DND-41 (cell line): ENCODE measurements at places on chromosomes 2 and 18.
A peak's percentile ranks its signal among the peaks of the same experiment; 100 is the strongest.

DNA sequence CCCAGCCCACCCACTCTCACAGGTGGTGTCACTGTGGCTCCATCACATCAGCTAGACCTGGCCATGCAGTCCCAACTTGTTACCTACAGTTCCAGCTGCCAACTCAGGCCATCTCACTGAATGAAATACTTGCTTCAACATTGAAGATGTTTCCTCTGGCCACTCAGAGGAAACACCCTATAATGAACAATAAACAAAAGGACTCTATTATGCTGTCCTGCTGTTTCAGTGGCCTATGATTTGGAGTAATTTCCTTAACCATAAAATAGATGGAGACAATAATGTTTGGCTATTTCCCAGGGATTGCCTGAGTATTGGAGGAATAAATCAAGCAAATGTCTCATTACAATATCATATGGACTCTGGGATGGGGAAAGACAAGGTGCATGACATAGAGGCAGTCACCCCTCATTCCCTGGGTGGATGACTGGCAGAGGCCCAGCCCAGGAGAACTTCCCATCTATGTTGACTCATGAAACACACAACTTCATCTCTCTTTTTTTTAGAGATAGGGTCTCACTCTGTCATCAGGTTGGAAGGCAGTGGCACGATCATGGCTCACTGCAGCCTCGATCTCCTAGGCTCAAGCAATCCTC lies 134.4 kb downstream of the TGIF1 start:
- H3K4me3 ChIP-seq = no peak overlapping the region
- H3K27me3 ChIP-seq = no peaks in the 10 kb centered on the region
- H3K4me1 ChIP-seq = no peaks in the 10 kb centered on the region

- H3K27me3 ChIP-seq = no peaks in the 10 kb centered on the region
- no peak for DNase-seq
- H3K27ac ChIP-seq = no peak overlapping the region
- no peak overlapping the region for H3K4me3 ChIP-seq
These were observed 36.4 kb downstream of the CFAP221 start for GRCh38 chr2:119580550-119581072.

DNA sequence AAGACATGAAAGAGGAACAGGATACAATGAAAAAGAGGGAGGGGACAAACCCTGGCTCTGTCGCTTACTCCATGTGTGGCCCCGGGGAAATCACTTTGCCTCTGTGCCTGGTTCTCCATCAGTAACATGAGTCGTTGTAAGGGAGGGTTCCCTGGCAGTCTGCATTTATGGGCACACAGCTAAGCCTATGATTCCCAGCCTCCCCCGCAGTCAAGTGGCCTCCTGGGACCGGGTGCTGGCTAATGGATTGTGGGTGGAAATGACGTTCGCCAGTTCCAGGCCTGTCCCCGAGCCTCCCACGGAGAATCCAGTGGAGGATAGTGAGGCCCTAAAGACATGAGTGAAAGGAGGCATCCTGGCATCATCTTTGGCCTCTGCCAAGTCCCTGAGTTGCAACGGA lies 42.7 kb downstream of the SFXN5 start:
- H3K27me3 ChIP-seq = no peaks in the 10 kb centered on the region
- peaks cover 2% of the 10 kb centered on the region; the same call in 1 of the 2 replicates for H3K36me3 ChIP-seq
- no peak overlapping the region for H3K27ac ChIP-seq

- no peaks in the 10 kb centered on the region for H3K27me3 ChIP-seq
- no peak overlapping the region for H3K4me3 ChIP-seq
- no peak for DNase-seq
- no peaks in the 10 kb centered on the region for H3K36me3 ChIP-seq
- H3K4me1 ChIP-seq = peaks cover 17% of the 10 kb centered on the region; the same call in 1 of the 2 replicates
These were observed 7.4 kb downstream of the EPC2 start for GRCh38 chr2:148651972-148652371.

DNA sequence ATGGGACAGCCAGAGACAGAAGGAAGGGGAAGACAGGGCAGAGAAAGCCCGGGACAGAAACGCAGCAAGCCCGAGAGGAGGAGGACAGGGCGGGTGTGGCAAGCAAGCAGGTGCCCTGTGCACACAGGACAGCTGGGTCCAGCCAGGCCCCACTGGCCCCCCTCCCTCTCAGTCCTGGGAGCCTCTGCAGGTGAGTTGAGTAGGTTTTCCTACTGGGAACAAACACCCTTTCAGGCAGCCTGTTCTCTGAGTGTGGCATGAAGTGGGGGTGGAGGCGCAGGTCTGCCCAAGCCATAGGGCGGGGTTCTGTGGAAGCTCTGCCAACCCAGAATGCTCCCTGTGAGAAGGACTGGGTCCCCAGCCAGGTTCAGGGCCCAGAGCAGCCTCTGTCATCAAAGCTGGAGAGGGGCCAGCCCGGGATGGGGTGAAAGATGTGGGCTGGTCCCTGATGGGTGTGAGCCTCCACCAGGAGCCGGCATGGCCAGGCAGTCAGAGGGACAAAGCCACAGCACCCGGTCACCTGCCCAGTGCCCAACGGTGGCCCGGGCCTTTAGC lies 129.4 kb downstream of the TFCP2L1 start:
- no peak for DNase-seq
- H3K27me3 ChIP-seq = no peaks in the 10 kb centered on the region
- no peaks in the 10 kb centered on the region for H3K36me3 ChIP-seq
- H3K27ac ChIP-seq = no peak overlapping the region
- H3K4me1 ChIP-seq = no peaks in the 10 kb centered on the region

DNA sequence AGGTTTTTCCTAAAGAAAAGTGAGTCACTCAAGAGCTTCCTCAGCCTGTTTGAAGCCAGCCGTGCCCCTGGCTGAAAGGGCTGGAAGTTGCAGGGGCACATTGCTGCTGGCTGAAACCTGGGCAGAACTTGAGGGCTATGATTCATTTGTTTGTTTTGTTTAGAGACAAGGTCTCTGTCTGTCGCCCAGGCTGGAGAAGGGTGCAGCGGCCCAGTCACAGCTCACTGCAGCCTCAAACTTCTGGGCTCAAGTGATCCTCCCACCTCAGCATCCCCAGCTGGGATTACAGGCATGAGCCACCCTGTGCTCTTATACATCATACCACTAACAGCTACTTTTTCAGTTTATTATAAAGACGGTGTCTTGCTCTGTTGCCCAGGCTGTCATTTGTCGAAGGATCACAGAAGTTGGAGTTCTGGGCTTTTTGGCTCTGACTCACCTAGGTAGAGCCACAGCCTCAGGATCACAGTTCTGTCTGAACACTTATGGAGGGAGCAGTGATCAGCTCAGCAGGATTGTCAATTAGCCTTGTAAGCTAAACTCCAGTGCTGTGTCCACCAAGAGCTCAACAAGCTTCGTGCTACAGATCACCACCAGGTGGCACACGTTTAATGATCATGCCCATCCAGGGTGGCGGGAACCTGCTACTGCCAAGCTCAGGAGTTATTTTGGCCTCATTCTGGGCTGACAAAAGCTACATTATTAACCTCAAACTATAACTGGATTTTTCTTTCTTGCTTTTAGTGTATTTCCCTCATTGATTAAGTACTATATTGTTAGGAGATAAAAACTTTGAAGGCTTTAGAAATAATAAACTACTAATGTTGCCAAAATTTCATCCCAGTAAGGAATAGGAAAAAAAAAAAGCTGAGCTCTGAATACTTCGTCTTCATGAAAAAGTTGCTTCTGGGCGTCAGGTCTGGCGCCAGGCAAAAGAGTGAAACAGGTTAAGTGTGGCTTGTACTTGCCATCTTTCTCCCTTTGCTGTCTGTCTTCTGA lies 57.9 kb downstream of the ARHGEF33 start:
- H3K27me3 ChIP-seq = no peaks in the 10 kb centered on the region
- no peaks in the 10 kb centered on the region for H3K4me1 ChIP-seq
- H3K27ac ChIP-seq = no peak overlapping the region

GRCh38 chr2:182784777-182785176 lies 68.7 kb downstream of the DNAJC10 start:
- no peaks in the 10 kb centered on the region; the same call in 1 of the 2 replicates for H3K36me3 ChIP-seq
- no peaks in the 10 kb centered on the region for H3K4me1 ChIP-seq
- no peak overlapping the region for H3K27ac ChIP-seq
- no peak overlapping the region for H3K4me3 ChIP-seq
- DNase-seq = no peak

GRCh38 chr2:127024769-127025358 lies 82.1 kb downstream of the BIN1 start:
- no peaks in the 10 kb centered on the region for H3K36me3 ChIP-seq
- no peaks in the 10 kb centered on the region for H3K4me1 ChIP-seq
- peaks cover 4% of the 10 kb centered on the region for H3K27me3 ChIP-seq
- no peak overlapping the region for H3K4me3 ChIP-seq

- DNase-seq = peak; percentile 15
- no peaks in the 10 kb centered on the region for H3K36me3 ChIP-seq
- no peak overlapping the region for H3K4me3 ChIP-seq
- peaks cover 11% of the 10 kb centered on the region for H3K27me3 ChIP-seq
- H3K4me1 ChIP-seq = no peaks in the 10 kb centered on the region
- no peak overlapping the region for H3K27ac ChIP-seq
These were observed 19.0 kb upstream of the DIPK1C start for GRCh38 chr18:74476140-74476539.

- no peaks in the 10 kb centered on the region for H3K27me3 ChIP-seq
- DNase-seq = no peak
- H3K4me1 ChIP-seq = no peaks in the 10 kb centered on the region
- no peak overlapping the region for H3K27ac ChIP-seq
- H3K36me3 ChIP-seq = no peaks in the 10 kb centered on the region
These were observed 49.9 kb downstream of the KCNIP3 start for GRCh38 chr2:95346738-95347671.

DNA sequence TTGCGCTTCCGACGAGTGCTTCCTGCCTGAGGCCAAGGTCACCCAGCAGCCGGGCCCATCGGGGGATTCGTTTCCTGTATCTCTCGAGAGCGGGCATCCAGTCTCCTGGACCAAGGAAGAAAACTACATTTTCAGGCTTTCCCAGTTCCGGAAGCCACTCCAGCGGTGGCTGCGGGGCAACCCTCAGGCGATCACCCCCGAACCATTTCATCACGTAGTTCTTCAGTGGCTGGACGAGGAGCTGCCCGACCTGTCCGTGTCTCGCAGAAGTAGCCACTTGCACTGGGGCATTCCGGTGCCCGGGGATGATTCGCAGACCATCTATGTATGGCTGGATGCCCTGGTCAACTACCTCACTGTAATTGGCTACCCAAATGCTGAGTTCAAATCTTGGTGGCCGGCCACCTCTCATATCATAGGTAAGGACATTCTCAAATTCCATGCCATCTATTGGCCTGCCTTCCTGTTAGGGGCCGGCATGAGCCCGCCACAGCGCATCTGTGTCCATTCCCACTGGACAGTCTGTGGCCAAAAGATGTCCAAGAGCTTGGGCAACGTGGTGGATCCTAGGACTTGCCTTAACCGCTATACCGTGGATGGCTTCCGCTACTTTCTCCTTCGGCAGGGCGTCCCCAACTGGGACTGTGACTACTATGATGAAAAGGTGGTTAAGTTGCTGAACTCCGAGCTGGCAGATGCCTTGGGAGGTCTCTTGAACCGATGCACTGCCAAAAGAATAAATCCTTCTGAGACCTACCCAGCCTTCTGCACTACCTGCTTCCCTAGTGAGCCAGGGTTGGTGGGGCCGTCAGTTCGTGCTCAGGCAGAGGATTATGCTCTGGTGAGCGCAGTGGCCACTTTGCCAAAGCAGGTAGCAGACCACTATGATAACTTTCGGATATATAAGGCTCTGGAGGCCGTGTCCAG lies 1.0 kb downstream of the MARS2 start:
- DNase-seq = peak; percentile 26
- H3K36me3 ChIP-seq = peaks cover 24% of the 10 kb centered on the region
- peaks cover 55% of the 10 kb centered on the region for H3K4me1 ChIP-seq
- no peaks in the 10 kb centered on the region for H3K27me3 ChIP-seq
- H3K4me3 ChIP-seq = peak overlapping the region; percentile 95

DNA sequence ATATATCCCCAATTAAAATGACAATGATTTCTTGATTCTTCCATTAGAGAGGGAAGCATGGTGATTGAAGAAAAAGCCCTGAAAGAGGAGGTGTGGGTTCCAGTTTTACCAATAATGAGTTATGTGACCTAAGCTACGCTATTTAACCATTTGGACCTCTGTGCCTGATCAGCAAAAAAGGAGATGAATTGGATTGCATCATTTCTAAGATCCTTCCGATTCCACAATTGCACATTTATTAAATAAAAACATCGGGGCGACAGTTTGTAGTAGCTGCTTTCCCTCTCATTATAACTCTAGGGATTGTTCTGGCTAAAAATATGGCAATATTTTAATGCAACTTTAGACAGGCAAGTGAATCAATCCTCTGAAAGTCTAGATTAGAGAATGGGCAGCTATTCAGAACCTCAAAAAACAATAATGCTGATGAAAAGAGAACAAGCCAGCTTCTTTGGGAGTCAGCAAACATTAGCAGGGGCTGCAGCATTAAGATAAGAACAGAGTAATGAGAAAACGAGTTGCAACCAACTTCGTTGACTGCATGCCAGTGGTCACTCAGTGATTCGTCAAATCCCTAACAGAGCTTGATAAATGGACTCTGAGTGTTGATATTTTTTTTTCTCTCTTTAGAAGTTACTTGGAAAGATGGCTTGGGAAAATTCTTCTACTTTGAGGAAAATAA lies 301.2 kb downstream of the AGPS start:
- H3K27me3 ChIP-seq = no peaks in the 10 kb centered on the region
- H3K27ac ChIP-seq = no peak overlapping the region
- H3K36me3 ChIP-seq = no peaks in the 10 kb centered on the region
- H3K4me1 ChIP-seq = peaks cover 15% of the 10 kb centered on the region

- no peak overlapping the region for H3K27ac ChIP-seq
- H3K27me3 ChIP-seq = peaks cover 8% of the 10 kb centered on the region
- no peaks in the 10 kb centered on the region for H3K36me3 ChIP-seq
- H3K4me1 ChIP-seq = no peaks in the 10 kb centered on the region
- no peak for DNase-seq
These were observed 31.4 kb upstream of the TMEM177 start for GRCh38 chr2:119647440-119648169.

DNA sequence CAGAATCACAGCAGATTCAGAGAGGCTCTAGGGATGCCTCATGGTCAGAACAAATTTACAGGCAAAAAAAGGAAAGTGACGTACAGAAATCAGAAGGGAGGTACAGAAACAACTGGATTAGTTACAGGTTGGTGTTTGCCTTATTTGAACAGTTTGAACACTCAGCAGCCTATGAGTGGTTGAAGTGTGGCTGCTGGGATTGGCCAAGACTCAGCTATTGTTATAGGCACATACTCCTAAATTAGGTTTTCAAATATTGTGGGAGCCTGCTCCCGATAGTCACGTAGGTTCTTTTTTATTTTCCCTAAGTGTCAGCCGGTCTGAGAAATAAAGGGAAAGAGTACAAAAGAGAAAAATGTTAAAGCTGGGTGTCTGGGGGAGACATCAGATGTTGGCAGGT lies 8.9 kb upstream of the LIPG start:
- no peak for DNase-seq
- H3K27ac ChIP-seq = no peak overlapping the region
- no peaks in the 10 kb centered on the region for H3K36me3 ChIP-seq
- H3K27me3 ChIP-seq = peaks cover 17% of the 10 kb centered on the region
